NCI-H524 treated with DMSO at 0.1 percent for 48 hours (cell line): ENCODE measurements at places on chromosomes 13 and 19.

GRCh38 chr13:113648216-113648610, 9.8 kb downstream of the ATP4B start:
- DNase-seq = no peak

DNA sequence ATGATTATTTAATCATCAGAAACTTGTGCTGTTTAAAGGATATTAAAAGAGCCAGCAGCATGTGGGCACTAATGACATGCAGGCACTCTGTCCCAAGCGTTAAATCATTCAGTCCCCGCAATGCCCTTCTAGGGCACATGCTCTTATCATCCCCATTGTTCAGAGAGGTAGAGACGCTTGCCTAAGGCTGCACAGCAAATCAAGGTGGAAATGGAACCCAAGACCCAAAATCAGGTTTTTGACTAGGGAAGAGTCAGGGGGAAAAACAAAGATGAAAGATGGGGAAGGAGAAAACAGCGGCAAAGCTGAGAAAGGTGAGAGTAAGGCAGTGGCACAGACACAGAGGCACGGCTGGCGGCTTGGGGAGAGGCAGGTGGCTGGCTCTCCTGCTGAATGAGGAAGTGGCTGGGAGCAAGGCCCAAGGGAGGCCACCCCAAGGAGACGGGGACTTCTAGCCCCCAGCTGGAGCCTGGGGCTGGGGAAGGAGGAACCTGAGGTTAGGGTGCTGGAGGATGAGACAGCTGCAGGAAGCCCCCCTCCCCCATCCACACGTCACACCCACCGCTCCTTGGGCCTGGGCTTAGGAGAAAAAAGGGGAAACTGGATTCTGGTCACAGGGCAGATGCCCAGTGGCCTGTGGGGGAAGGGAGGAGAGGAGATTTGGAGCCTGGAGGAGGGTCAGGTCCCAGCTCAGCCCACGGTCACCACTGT, 1.0 kb upstream of the TYROBP start:
- DNase-seq = no peak

DNA sequence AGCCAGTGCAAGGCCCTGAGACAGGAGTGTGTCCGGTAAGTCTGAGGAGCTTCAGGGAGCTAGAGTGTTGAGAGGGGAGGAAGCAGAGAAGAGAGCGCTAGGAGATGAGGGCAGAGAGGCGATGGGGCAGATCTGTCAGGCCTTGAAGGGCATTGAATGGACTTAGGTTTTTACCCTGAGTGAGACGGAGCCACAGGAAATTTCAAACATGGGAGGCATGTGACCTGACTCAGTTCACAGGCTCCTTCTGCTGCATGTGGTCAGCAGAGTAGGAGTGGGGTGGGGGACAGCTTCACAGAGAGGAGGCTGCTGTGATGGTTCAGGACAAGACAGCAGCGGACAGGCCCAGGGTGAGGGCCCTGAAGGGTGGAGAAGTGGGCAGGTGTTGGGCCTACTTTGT, 2.5 kb upstream of the FAM98C start:
- no peak for DNase-seq

- no peak for DNase-seq
These were observed 8.4 kb downstream of the EGLN2 start for GRCh38 chr19:40807147-40808020.

DNA sequence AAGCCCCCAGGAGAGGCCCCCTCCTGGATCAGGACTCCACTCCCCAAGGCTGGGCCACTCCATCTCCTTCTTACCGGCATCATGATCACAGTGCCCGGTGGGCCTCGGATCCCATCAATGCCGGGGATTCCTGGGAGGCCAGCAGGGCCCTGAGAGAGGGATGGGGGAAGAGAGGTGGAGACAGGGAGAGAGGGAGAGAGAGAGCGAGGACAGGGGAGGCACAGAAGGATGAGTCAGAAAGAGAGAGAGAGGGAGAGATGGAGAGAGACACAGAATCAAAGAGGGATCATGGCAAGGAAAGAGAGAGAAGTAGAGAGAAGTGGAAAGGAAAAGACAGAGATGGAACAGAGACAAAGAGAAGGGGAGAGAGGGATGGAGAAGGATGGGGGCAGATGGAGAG, 13.8 kb downstream of the COL5A3 start:
- no peak for DNase-seq

GRCh38 chr13:33725340-33725739, 92.6 kb upstream of the RFC3 start:
- no peak for DNase-seq

GRCh38 chr13:70622796-70623195, 514.5 kb upstream of the KLHL1 start:
- DNase-seq = no peak

GRCh38 chr13:95391362-95391761, 90.1 kb upstream of the ABCC4 start:
- DNase-seq = no peak
